ENCODE measurements at places on chromosomes 6 and 20.

GRCh38 chr6:112881027-112881426, 533.9 kb downstream of the RFPL4B start:
- no peak for DNase-seq

- DNase-seq = no peak
These were observed 15.1 kb downstream of the HIVEP2 start for GRCh38 chr6:142929751-142930358.

- DNase-seq = no peak
These were observed 19.9 kb downstream of the CRYBG1 start for GRCh38 chr6:106380407-106380806.

- DNase-seq = peak; percentile 39
These were observed 22.9 kb downstream of the SAYSD1 start for GRCh38 chr6:39092124-39092523.

- DNase-seq = no peak
These were observed 110.1 kb upstream of the HS3ST5 start for GRCh38 chr6:114452785-114453401.

GRCh38 chr20:60313614-60314013, 355.4 kb downstream of the CDH26 start:
- no peak for DNase-seq

DNA sequence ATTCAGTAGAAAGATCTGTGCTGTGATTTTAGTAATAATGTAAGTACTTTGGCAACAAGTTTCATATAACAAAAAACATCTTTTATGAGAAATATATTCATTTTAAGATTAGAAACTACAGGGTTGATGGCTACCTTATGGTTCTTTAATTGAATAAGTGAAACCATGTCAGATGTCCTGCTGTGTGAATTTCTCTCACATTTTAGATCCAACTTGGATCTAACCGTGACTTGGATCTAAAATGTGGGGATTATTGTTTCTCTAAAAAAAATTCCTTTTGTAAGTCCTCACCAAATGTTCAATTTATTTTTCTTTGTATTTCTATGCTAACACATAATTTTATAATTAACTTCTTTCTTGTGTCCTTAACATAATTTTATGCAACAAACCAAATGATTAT, 30.4 kb downstream of the ZC2HC1B start:
- peak; percentile 29 for DNase-seq

DNA sequence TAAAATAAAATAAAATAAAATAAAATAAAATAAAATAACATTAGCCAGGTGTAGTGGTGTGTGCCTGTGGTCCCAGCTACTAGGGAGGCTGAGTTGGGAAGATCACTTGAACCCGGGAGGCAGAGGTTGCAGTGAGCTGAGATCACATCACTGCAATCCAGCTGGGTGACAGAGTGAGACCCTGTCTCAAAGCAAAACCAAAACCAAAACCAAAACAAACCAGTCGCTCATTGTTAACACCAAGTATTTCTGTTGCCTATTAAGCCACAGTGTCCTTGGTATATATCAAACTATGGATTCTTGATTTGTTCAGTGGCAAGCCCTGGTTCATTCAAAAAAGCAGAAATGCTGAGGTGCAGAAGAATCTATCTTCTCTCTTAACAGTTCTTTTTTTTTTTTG, 65.7 kb downstream of the PYGB start:
- DNase-seq = no peak

DNA sequence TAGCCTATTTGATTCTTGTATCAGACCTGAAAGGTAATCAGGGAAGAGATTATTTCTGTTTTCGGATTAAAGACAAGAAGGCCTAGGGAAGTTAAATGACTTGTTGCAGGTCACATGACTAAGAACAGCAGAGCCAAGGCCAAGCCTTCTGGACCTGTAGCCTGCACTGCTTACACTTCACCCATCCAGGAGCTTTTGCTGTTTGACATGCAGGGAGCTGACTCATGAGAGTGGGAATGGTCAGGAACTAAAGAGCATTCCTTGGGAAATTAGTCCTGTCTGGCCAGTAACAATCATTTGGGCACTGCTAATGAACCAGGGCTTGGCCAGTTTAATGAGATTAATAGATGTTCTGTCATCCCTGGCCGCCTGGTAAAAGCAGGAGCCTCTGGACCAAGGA, 46.8 kb downstream of the EIF2S2 start:
- DNase-seq = no peak

DNA sequence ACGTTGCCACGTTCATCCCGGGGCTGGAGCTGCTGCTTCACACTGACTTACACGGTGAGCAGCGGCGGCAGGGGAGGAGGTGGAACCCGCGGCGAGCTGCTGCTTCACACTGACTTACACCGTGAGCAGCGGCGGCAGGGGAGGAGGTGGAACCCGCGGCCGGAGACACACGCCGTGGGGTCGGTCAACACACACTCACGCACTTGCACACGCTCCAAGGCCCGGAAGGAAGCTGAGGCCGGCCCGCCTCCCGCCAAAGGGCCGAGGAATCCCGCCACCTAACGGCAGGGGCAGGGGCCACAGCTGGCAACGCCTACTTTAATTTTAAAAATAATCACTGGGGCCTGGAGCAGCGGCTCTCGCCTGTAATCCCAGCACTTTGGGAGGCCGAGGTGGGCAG, 94.4 kb upstream of the FOXC1 start:
- no peak for DNase-seq

- DNase-seq = no peak
These were observed 89.6 kb downstream of the AIG1 start for GRCh38 chr6:143150281-143150680.

DNA sequence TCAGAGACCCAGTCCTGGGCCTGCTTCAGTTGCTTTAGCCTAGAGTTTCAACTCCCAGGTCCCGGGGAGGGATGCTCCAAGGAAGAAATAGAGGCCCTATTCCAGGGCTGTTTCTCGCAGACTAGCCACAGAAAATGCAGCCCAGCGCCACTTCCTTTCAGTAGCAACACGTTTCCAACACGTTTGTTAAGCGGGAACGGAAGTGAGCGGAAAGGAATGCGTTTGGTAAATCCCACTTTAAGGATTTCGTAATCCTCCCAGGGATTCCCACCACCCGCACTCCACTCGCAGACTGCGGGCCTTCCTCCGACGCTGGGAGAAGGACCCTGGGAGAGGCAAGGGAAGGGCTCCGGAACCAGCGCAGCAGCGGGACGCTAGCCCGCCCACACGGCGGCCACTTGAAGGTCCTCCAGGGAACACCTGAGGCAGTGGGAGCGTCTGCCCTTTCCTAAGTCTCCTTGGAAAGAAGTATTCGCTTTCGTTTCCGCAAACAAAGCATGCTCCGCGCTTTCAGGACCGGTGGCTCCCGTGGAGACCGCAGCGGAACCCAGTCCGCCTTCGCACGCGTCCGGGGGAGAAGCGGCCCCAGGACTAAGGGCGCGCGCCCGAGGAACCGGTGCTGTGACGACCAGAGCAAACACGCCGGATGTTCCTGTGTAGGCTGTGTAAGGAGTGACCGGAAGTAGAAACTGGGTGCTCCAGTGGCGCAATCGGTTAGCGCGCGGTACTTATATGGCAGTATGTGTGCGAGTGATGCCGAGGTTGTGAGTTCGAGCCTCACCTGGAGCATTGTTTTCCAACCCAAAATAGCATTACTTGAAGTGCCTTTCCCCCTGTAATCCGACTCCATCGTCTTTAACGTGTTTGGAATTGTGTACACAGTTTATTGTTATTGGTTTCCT, 227.6 kb upstream of the PRSS16 start:
- DNase-seq = peak; percentile 96

DNA sequence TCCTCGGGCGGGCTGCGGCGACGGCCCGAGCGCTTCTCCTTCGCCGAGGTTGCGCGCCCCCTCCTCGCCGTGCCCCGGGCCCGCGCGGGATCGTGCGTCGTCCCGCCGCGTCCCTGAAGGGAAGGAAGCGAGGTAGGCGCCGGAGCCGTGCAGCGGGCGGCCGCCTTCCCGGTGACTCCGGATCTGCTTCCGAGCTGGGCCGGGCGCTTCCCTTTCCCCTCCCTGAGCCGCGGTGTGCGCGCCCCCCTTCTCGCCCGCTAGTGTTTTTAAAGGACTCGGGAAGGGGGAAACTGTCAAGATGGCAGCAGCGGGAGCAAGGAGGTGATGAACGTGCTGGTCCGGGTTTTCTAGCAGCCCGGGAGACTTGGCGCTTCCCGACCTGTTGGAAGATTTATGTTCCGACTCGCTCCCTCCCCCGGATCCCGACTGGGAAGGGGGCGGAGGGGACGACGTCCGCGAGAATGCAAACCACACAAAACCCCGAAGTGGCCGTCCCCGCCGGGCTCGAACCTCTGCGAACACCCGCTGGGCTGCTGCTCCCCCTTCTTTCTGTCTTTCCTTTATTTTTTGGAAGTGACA, 744 bp upstream of the FOXO3 start:
- peak; percentile 91 for DNase-seq

DNA sequence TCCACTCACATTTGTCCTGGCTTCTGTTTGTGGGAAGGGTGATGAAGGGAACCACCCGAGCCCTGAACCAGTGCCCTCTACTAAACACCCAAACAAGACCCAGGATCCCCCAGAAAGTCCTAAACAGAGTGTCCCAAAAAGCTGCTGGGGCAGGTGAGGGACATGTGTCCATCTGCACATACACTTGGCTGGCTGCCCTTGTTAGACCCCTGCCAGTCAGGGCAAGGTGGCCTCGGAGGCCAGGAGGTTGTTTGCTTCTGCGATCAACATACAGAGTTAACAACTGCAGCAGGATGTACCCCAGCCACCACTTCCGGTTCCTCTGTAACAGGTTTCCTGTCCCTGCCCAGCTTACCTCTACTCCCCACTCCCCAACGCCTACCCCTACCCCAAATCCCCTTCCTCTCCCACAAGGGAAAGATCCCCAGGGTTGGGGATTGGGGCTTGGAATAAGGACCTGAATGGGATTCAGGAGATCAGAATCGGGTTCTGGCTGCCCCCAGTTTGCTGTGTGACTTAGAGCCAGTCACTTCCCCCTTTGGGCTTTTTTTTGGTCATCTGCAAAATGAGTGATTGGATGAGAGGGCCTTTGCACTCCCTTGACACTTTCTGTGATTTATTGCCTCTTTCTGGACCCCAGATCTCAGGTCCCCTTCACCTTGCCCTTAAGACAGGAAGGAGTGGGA, 13.9 kb downstream of the DEF6 start:
- DNase-seq = no peak

GRCh38 chr20:11204926-11205768, 531.3 kb upstream of the JAG1 start:
- DNase-seq = peak; percentile 80

DNA sequence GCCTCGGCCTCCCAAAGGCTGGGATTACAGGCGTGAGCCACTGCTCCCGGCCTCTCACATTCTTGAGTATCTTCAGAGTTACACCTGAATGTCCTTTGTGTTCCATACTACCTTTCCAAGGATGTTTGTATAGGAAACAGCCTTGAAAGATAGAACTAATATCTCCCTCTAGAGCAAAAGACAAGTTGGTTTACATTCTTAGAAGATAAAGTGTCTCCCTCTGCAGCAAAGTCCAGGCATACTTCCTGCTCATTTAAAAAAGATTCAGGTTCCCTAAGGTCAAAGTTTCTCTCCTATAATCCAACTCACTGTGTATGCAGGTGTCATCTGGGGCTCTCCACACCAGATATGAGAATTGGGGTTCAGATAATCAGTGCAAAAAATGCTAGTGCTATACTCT, 224.4 kb downstream of the TPBG start:
- no peak for DNase-seq

- no peak for DNase-seq
These were observed 16.9 kb upstream of the GSTA4 start for GRCh38 chr6:53011979-53012378.

DNA sequence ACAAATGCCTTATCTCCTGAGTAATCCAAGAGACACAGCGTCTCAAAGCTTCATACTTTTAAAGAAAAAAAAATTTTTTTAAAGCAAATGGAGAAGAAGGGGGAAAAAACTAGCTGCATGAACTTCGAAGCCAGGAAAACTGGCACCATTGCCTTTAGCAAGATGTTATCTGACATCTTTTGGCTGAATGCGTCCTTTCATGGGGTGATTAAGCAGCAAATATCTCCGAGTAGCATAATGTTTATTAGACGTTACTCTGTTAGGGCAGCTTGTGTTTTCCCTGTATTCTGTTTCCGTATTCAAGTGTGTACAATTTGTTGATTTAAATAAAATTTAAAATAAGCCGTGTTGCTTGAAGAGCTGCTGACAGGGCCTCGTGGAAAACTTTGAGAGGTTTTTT, 76.5 kb upstream of the TSHZ2 start:
- no peak for DNase-seq

- no peak for DNase-seq
These were observed 98.9 kb downstream of the FAM120B start for GRCh38 chr6:170405311-170405975.

- DNase-seq = peak; percentile 54
These were observed 432.4 kb downstream of the BMP2 start for GRCh38 chr20:7199861-7200260.

Measured in eye (tissue), 1 donor.